ENCODE measurements at places on chromosomes 6 and 20.

GRCh38 chr6:118134206-118134605, 227.1 kb downstream of the SLC35F1 start:
- no peak for DNase-seq

- no peak for DNase-seq
These were observed 118.2 kb downstream of the TENT5A start for GRCh38 chr6:81634155-81634880.

DNA sequence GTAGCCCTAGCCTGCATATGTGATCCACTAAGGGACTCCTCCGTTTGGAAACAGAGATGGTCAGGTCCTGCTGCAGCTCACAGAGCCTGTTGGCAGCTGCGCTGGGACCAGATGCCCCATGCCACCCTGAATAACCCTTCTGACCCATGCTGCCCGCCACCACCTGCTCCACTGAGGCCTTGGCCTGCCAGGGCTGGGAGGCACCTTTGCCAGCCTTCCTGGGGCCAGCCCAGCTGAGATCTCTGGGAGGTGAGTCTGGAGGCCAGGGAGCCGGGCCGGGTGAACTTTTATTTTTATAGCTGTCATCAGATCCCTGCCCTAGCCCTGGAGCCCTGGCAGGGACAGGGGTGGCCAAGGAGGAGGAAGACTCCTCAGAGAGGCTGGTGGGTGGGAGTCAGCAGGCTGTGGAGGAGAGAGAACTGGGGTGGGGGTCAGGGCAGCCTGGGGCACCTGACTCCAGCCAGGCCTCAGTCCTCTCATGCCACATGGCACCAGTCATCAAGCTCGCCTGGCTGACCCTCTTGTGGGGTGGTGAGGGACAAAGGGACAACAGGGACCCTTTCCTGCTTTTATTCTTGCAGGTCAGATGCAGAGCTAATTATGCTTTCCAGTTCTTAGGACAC, 10.0 kb downstream of the CEBPB start:
- no peak for DNase-seq

- no peak for DNase-seq
These were observed 375 bp upstream of the TMEM14C start for GRCh38 chr6:10722570-10722819.

GRCh38 chr6:7467007-7467897, 74.2 kb upstream of the DSP start:
- DNase-seq = no peak

DNA sequence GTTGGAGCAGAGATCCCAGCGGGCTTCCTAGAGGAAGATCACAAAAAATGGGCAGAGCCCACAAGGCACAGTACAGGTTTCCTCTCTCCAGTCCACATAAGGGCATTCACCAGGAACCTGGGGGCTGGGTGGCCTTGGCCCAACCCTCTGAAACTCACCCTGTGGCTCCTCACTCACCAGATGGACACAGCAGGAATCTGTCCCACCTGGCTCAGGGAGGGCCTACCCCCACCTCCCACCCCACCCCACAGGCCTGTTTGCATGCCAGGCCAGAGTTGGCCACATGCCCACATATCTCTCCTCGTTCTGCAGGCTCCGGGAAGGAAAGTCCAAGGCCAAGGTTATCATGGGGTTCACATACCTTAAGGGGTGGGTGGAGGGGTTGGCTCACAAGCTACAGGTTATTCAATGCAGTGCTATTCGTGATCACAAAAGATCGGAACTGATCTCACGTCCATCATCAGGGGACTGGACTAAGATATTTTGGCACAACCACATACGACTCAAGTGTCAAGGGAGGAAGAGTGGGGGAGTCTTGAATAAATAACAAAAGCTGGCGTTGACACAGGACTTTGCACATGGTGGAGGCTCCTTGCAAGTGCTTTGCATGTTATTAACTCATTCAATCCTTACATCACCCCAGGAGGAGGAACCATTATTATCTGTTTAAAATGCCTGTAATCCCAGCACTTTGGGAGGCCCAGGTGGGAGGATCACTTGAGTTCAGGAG, 13.0 kb downstream of the RIPOR3 start:
- DNase-seq = no peak

Measured in T follicular helper cell (primary cell).